Smooth muscle cell of the umbilical artery (primary cell): ENCODE measurements at places on chromosomes 1 and 21. TPM values are rescaled to one million over a fixed set of nuclear protein-coding genes. Genes with fewer than 3 reads are reported as not detected.

The LIX1L gene
- total RNA-seq, result 13.4 and 21.3 TPM in 2 replicates

The MARK1 gene
- 0.59 and 3.5 TPM in 2 replicates for total RNA-seq

The B3GALT2 gene
- total RNA-seq, result 0.37 and 0.89 TPM in 2 replicates

The HRNR gene
- not detected in 2 replicates for total RNA-seq

The KCNE1 gene
- total RNA-seq, result 0.18 and 0.30 TPM in 2 replicates

The WDR64 gene
- not detected in 2 replicates for total RNA-seq

The RGS7 gene
- not detected in 2 replicates for total RNA-seq

The SRSF11 gene
- 99.5 and 141 TPM in 2 replicates for total RNA-seq

The PIGP gene
- total RNA-seq, result 3.5 and 7.4 TPM in 2 replicates

The LPAR3 gene
- total RNA-seq, result 1.5 and 2.4 TPM in 2 replicates

The GPR89B gene
- 16.3 and 21.7 TPM in 2 replicates for total RNA-seq

The COL9A2 gene
- 0.59 and 0.78 TPM in 2 replicates for total RNA-seq

The DSCAM gene
- total RNA-seq, result 0.05 TPM in 1 of 2 replicates, not detected in the other

The ZNF648 gene
- total RNA-seq, result not detected in 2 replicates

The LSS gene
- total RNA-seq, result 91.8 and 133 TPM in 2 replicates

The KIAA0040 gene
- total RNA-seq, result 0.05 TPM in 1 of 2 replicates, not detected in the other
